ENCODE measurements at places on chromosomes 1 and 21.

DNA sequence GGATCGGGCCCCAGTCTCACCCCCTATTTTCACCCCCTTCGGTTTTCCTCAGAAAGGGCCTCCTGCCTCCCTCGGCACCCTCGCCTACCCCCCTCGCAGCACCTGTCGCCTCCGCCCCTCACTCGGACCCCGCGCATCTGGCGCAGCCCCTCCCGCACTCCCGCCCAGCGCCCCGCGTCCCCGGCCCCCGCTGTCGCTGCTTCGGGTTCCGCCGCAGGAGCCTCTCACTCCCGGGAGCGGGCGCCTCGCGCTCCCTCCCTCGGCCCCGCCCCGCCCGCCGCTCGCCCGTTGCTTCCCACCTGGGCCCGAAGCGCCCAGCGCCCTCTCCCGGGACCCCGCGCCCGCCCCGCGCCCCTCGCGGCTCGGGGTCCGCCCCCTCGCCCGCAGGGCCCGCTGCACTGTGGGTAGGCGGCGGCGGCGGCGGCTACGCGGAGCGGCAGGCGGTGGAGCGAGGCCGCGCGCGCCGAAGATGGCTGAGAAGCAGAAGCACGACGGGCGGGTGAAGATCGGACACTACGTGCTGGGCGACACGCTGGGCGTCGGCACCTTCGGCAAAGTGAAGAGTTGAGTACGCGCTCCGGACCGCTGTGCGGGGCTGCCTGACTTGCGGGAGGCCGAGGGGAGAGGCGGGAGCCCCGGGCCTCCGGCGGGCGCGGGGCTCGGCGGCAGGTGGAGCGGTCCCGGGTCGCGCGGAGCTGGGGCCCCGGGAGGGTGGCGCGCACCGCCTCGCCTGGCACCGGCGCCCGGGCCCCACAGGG, at the start of gene PRKAA2:
Gene PRKAA2 (plus strand): TSS at position 396 of the 758 bp plus-strand sequence. CDS start 74 bp downstream, at position 470.
- no peak for DNase-seq

DNA sequence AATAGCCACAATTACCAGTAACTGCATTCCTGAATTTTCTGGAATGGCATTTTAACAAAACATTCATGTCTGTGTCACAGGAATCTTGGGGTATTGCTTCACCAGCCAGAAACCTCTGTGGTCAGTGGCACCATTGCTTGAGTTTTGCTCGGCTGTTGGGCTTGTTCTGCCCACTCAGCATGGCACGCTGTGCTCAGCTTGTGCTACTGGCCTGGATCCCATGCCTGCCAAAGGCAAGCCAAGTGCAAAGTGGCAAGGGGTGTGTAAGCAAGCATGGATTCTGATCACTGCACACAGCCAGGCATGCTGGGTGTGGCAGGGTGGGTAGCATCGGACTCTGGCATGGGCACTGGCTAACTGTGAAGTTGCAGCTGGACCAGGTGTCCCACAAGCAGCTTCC, 1150.9 kb downstream of the MRPL39 start:
- no peak for DNase-seq

DNA sequence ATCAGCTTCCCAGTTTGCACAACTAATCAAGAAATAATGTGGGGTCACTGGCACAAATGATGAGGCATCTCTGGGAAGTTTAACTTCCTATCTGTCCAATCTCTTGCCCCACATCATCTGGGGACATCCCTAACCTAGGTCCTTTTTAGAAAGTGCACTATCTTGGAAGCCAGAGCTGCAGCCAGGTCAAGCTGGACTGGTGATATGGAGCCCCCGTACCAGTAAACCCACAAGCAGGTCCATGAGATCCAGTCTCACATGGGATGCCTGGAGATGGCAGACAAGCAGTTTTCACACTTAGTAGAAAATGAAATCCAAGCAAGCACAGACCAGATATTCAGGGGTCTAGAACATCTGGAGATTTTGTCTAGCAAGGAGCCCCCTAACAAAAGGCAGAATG, 27.5 kb upstream of the BSDC1 start:
- DNase-seq = no peak

DNA sequence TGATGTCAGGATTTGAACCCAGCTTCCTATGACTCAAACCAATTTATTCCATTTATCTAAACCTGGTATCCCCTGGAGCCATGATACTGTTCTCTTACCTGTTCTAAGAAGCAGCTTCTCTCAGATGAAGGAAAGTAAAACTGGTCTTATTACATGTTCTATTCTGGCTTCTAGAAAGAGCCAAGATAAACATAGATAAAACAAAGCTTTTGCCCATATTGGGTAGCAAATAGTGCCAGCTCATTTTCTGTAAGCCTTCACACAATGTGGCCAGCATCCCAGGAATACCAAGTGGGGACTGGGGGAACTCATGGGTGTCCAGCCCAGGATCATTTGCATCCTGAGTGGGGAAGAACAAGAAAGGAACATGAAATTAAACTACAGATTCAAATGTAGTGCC, 53.5 kb upstream of the EPHA8 start:
- no peak for DNase-seq

GRCh38 chr1:213564215-213564659, 423.5 kb upstream of the PROX1 start:
- no peak for DNase-seq

DNA sequence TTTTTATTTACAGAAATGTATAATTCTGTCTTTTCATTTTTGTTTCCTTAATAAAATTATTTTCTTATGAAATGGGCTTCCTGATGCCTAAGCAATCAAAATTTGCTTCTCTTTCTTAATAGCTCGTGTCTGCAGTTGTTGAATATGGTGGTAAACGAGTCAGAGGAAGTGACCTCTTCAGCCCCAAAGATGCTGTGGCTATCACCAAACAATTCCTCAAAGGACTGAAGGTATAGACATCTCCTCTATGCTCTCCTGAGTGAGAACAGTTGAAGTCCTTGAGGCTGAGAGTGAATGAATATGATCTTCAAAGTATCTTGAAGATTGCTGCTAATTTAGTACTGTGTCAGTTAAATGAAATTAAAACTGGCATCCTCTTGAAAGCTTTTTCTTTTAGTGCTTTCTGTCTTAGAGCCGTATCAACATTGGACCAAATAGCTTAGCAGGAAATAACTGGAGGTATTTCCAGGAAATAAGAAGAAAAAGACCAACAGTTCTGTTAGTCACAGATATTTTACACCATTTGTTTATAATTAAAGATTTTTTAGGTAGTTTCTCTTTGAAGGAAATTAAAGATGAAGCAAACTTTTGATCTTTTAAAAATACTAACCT, 24.7 kb downstream of the VPS45 start:
- no peak for DNase-seq

DNA sequence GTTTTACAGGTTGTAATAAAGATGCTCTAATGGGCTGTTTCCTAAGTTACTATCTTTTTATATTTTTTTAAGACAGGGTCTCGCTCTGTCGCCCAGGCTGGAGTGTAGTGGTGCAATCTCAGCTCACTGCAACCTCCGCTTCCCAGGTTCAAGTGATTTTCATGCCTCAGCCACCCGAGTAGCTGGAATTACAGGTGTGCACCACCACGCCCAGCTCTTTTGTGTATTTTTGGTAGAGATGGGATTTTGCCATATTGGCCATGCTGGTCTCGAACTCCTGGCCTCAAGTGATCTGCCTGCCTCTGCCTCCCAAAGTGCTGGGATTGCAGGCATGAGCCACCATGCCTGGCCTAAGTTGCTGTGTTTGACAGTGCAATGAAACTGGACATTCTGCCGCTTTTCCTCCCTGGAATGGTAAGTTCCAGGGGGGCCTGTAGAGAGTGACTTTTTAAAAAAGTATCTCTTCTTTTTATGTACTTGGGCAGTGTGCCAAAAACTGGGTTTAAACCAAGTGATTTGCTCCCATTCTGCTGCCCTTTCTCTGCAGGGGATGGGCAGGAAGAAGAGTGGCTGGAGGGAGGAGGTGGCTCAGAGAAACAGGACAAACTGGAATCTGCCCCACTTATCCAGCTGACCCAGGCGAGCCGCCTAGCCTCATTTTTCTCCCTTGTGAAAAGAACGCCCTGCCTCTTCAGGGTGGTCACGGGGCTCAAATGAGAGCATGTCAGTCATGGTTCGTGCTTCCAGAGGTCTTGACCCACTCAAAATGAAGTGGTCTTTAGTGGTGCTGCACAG, 2.3 kb downstream of the SLC37A1 start:
- no peak for DNase-seq

DNA sequence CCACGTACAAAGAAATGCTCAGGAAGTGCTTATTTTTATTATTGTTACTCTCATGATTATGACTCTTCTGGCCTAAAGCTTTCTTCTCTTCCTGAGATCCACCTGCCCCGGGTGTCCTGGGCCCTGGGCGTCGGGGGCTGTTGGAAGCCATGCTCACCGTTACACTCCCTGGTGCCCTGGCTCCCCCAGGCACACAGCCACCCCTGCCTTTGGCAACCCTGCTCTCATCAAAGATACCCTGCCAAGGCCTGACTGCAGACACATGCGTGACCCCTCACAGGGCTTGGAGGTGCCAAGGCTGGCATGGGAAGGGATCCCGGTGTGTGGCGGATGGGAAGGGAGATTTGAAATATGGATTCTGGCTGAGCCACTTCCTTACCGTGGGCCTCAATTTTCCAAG, 3.3 kb upstream of the KISS1 start:
- DNase-seq = no peak

- no peak for DNase-seq
These were observed 7.6 kb downstream of the GPR37L1 start for GRCh38 chr1:202130297-202130721.

- peak; percentile 7 for DNase-seq
These were observed 33.9 kb downstream of the TRIM62 start for GRCh38 chr1:33147997-33148314.

GRCh38 chr1:21638531-21639341, 30.4 kb downstream of the RAP1GAP start:
- DNase-seq = peak; percentile 66

- DNase-seq = no peak
These were observed 15.6 kb upstream of the RAP1A start for GRCh38 chr1:111603979-111604378.

DNA sequence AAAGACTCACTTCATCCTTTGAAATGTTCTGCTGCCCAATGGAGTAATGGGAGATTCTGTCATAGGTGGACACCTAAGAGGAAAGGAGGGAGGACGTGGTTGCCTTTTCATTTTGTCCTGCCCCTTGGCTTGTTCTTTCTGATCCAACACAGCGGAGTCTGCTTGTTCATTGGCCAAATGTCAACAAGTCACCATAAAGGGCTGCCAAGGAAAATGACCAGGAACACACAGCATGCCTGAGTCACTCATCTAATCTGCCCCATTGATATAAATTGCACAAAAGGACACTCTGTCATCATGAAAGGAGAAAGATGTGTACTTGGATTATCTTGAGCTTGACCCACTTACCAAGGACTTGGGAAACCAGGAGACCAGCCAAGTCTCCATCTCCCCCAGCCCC, 422.9 kb downstream of the SETD4 start:
- DNase-seq = no peak

DNA sequence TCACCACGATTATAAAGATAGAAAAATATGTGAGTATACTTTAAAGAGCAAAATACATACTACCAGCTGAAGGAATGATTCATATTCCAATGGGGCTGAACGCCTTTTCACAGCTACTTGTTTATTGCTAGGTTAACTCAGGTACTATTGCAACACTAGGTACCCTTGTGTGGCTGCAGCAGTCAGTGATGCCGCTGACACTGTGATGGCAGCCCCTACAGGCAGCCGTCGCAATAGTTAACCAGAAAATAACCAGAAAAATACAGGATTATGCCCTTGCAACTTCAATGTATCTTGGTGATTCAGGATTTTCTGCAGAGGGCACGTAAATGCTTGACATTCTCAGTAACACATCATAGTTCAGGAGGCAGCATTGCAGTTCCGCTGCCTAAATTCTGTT, 1.6 kb upstream of the MARK1 start:
- DNase-seq = no peak

DNA sequence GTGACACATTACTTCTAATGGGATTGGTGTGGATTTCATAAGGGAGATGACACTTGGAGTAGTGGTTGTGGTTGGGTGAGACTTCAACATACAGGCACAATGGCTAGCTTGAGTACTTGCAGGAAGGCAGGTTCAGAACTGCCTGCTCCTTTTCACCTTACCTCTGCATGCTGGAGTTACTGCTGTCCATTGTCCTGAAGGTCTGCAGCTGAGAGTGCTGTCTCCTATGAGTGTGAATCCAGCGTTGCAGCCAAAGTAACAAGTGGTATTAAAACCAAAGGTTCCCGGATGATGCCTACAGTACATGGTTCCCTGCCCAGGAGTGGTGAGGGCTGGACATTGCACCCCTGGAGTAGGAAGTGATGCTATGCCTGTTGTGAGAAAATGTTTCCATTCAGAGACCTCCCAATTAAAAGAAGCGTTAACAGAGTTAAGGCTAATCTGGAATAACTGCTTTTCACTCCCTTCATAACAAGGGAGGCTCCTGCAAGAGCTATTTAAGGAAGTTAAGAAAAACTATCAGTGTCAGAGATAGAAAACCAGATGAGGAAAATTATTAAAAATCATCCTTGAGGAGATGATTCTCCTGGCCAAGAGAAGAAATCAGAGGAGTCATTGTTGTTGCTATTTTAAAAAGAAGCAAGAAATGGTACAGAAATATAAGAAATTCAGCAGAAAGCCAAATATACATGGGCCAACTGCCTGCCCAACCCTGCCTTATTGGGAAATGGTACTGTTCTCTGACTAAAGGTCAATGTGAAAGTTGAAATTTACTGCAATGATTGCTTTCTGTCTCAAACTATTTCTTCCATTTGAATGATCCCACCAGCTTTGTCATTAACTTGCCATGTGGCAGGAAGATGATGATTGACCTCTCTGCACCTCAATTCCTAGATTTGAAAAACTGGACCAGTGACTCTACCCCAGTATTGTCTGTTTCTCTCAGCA, 9.8 kb upstream of the F5 start:
- no peak for DNase-seq

GRCh38 chr1:211947396-211948295, 87.7 kb downstream of the INTS7 start:
- DNase-seq = no peak

DNA sequence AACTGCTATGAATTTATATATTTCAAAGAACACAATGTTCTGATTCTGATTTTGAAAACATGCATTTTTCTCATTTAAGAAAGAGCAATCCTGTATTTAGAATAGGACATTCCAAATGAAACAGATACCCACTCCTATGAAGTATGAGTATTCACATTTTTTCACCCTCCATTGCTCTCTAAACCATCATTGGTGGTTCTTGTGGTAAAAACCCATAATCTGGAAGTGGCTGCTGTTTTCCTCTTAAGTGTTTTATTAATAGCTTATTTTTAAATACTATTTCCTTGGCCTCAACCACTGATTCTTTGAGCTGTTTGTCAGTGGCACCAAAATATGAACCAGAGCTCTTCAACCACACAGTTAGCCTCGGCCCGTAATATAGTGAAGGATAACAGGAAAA, 60.0 kb upstream of the ADAM30 start:
- DNase-seq = no peak

All from hematopoietic multipotent progenitor cell treated with erythropoietin and hydrocortisone succinate and interleukin-3 and kit ligand, for 17 days (in vitro differentiated cells).